ENCODE measurements at places on chromosomes 1 and 21.

DNA sequence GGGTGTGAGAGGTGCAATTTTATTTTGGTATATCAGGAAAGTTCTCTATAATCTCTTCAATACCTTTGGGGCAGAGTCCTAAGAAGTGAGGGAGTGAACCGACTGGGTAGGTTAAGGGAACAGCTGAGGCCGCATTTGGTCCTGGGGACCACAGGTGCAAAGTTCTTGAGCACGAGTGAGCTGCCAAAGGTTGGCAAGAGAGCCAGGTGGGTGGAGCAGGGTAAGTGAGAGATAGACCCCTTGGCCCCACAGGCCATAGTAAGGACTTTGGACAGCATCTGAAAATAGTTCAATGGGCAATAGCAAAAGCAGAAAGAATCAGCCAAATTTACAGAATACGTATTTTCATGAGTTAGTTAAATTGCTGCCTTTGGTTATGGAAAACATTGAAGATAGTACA, 11.0 kb upstream of the NID1 start:
- H3K36me3 ChIP-seq, result no peaks in the 10 kb centered on the region
- no peaks in the 10 kb centered on the region for H3K27me3 ChIP-seq
- no peak overlapping the region for H3K27ac ChIP-seq
- DNase-seq, result no peak
- peaks cover 4% of the 10 kb centered on the region for H3K4me1 ChIP-seq

DNA sequence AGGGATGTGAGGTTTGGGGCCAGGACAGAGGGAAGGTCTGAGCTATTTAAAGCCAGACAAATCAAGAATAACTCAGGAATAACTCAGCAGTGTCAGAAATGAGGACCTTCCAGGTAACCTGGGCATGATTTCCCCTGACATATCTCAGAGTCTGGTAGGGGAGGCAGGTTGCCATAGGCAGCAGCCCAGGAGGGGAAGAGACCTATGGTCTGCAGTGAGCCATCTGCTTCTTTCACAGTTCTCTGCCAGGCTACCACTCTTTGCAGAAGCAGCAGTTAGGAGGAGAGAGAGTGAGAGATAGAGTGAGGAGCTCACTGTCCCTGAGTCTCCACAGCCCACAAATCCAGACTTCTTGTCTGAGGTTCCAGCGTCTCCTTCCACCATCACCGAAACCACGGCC, 6.3 kb upstream of the VSIG8 start:
- no peaks in the 10 kb centered on the region for H3K27me3 ChIP-seq
- H3K4me1 ChIP-seq, result no peaks in the 10 kb centered on the region
- no peak overlapping the region for H3K27ac ChIP-seq
- no peak for DNase-seq
- no peaks in the 10 kb centered on the region for H3K36me3 ChIP-seq

DNA sequence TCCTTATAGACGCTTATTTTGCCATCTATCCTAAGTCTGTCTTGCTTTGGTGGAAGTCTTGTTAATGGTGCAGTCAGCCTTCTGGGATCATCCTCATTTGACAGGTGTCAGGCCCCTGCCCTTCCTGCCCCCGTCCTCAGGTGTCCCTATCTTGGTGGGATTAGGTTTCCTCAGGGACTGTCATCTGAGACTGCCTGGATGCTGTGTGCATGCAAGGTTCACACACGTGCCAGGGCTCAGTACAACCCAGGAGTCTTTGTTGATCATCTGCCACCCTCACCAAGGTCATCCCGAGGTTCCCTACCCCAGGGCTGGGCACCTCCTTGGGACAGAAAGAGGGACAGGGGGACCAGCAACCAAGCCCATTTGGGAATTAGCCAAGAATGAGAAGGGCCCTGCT, 18.0 kb downstream of the PADI2 start:
- H3K27me3 ChIP-seq, result no peaks in the 10 kb centered on the region
- no peak overlapping the region for H3K4me3 ChIP-seq
- no peak for DNase-seq

DNA sequence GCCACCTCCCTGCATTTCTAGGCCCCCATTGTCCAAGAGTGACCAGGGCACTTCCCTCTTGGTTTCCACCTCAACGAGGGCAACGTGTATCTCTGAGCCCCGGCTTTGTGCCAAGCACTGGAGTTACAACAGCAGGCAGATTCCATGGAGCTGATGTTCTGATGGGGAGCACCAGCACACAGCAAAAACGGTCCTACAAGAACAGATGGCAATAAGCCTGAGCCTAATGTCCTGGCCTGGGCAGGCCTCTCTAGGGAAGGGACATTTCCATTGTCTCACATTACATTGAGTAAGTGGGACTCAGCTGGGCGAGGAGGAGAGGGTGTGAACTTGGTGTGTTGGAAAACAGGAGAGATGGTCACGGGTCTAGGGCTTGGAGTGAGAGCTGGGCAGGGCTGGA, 27.2 kb upstream of the NPPB start:
- DNase-seq, result no peak
- H3K4me3 ChIP-seq, result no peak overlapping the region
- H3K4me1 ChIP-seq, result peaks cover 8% of the 10 kb centered on the region
- no peaks in the 10 kb centered on the region for H3K36me3 ChIP-seq
- no peaks in the 10 kb centered on the region for H3K27me3 ChIP-seq

- DNase-seq, result no peak
- H3K27ac ChIP-seq, result no peak overlapping the region
Observed at GRCh38 chr1:197181982-197182381, 35.5 kb upstream of the ASPM start.

- no peak for DNase-seq
- H3K36me3 ChIP-seq, result no peaks in the 10 kb centered on the region
- H3K4me3 ChIP-seq, result no peak overlapping the region
- peaks cover 21% of the 10 kb centered on the region for H3K4me1 ChIP-seq
- no peak overlapping the region for H3K27ac ChIP-seq
- peaks cover 5% of the 10 kb centered on the region for H3K27me3 ChIP-seq
Observed at GRCh38 chr1:207317561-207317960, 3.9 kb upstream of the CD55 start.

GRCh38 chr1:186811892-186812291, 16.9 kb upstream of the PLA2G4A start:
- no peak overlapping the region for H3K4me3 ChIP-seq
- no peaks in the 10 kb centered on the region for H3K4me1 ChIP-seq
- no peak for DNase-seq
- H3K27me3 ChIP-seq, result no peaks in the 10 kb centered on the region
- no peaks in the 10 kb centered on the region for H3K36me3 ChIP-seq
- H3K27ac ChIP-seq, result no peak overlapping the region

DNA sequence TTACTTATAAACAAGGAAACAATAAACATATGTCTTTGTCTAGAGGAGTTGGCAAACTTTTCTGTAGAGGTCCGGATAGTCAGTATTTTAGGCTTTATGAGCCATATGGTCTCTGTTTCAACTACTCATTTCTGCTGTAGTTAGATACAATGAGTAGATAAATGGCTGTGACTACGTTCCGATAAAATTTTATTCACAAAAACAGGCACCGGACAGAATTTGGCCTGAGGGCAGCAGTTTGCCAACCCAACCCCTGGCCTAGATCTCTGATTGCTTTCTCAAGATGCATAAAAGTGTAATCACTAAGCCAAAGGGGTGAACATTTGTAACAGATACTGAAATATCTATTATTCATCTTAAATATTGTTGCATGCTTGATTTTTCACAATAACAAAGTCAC, 123.1 kb upstream of the ESRRG start:
- no peaks in the 10 kb centered on the region for H3K36me3 ChIP-seq
- no peaks in the 10 kb centered on the region for H3K27me3 ChIP-seq
- no peaks in the 10 kb centered on the region for H3K4me1 ChIP-seq
- H3K27ac ChIP-seq, result no peak overlapping the region
- no peak for DNase-seq

GRCh38 chr1:10522322-10522860, 47.6 kb downstream of the PEX14 start:
- no peak for DNase-seq
- H3K4me3 ChIP-seq, result no peak overlapping the region
- H3K4me1 ChIP-seq, result peaks cover 21% of the 10 kb centered on the region
- H3K27me3 ChIP-seq, result no peaks in the 10 kb centered on the region

DNA sequence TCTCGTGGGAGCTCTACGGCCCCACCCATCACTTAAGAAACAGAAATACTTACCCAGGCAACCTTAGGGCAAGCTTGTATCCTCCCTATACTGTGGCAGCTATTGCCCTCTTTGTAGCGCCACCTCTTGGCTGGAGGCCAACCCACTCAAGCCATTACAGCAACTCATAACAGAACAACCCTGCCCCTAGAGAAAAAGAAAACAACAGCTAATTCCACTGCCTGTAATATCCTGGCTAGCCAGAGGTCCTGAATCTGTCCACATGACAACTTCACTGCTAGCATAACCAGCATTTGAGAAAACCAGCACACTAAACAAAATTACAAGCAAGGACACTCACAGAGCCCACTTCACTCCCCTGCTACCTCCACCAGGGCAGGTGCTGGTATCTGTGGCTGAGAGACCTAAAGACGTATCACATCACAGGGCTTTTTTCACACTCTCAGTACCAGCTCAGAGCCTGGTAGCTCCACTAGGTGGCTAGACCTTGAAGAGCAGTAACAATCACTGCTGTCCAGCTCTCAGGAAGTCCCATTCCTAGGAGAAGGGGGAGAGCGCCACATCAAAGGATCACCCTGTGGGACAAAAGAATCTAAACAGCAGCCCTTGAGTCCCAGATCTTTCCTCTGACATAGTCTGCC, 14.5 kb upstream of the MX1 start:
- H3K4me1 ChIP-seq, result no peaks in the 10 kb centered on the region
- no peaks in the 10 kb centered on the region for H3K36me3 ChIP-seq
- DNase-seq, result no peak
- no peak overlapping the region for H3K27ac ChIP-seq
- no peak overlapping the region for H3K4me3 ChIP-seq

GRCh38 chr1:34879230-34879629, 19.7 kb upstream of the SMIM12 start:
- no peak overlapping the region for H3K27ac ChIP-seq
- H3K4me3 ChIP-seq, result no peak overlapping the region

Data from lung (tissue), 17 donors.